ENCODE measurements at places on chromosomes 5 and 9.

- no peak for DNase-seq
These were observed 94.8 kb downstream of the ARRDC3 start for GRCh38 chr5:91288118-91288916.

DNA sequence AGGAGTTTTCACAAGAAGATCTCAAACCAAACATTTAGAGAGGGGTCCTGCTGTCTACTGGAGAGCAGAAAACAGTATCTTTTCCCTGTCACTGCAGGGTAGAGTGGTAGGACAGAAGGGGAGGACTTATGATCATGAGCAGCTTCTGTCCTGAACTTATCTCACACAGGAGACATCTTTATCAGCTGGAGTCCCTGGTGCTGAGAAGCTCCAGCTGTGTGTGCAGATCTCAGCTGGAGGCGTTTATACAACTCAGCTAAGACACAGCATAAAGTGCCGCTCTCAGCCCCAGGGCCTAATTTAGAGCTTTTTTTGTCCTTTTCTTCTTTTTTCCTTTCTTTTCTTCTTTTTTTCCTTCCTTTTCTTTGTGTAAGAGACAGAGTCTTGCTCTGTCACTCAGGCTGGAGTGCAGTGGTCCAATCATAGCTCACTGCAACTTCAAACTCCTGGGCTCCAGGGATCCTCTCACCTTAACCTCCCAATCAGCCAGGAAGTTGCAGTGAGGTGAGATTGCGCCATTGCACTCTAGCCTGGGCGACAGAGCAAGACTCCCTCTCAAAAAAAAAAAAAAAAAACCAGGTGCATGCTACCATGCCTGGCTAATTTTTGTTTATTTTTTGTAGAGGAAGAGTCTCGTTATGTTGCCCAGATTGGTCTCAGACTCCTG, 31.9 kb downstream of the CCDC125 start:
- no peak for DNase-seq

DNA sequence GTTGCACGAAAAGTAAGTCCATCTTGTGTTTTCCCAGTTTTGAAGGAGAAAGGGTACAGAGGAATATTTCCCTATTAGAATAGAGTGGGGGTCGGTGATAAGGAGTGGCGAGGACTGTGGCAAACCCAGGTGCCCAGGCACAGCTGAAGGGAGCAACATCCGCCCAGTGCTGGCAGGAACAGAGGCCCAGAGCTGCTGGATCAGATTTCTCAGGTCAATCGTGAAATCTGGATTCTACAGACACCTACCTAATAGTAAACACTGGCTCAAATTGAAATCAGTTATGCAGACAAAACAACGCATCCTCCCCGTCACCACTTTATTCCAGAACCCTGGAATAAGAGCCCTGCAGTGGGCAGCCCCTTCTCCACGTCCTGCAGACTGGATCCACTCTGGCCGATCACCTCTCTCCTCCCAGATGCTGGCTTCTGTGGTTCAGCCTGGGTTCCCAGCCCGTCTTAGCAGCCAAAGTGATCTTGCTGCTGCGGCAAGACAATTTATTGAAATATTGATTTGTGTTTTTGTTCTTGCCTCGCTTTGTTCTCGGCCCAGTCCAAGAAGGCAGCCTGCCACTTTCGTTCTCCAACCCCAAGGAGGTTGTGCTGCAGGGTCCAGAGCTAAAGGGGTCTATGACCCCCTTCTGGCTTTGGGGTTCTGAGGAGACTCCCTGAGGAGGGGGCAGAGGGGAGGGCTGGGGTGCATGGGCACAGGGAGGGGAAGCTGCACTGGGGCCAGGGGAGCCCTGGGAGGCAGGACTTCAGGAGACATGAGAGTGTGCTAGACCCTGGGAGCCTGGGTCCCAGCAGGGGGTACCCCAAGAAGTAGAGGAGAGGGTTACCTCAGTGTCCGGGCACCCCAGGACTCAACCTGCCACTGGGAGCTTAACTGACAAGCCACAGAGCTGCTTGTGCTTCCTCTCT, 103.3 kb downstream of the ZNF354C start:
- no peak for DNase-seq

DNA sequence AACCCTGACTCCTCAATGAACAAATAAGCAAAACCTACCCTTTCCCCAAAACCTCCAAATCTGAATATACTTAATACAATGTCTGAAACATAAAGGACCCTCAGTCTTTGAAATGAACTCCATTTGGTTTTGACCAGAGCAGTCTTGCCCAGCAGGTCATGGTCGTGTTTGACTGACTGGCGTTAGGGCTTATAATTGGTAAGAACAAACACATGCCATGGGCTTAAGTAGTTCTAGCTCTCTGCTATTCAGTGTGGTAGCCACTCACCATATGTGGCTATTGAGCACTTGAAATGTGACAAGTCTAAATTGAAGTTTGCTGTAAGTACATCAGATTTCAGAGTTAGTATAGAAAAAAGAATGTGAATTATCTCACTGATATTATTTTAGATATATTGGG, 42.1 kb downstream of the LRRTM2 start:
- DNase-seq: no peak

DNA sequence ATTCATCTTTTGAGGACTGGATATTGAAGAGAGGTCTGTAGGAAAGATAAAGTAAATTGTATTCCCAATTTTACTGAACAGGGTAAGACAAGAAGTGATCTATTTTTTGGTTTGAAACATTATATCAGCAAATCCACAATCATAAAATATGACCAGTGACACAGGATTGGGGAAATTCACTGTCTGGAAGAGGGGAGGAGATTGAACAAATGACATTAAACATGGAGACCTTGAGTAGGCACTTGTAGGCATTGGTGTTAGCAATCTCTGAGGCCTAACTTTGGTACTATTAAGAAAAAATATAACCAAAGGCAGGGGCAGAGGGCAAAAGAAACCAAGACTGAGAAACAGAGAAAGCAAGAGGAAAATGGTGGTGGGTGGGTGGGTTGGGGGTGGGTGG, 132.6 kb upstream of the TMEM161B start:
- DNase-seq: no peak

DNA sequence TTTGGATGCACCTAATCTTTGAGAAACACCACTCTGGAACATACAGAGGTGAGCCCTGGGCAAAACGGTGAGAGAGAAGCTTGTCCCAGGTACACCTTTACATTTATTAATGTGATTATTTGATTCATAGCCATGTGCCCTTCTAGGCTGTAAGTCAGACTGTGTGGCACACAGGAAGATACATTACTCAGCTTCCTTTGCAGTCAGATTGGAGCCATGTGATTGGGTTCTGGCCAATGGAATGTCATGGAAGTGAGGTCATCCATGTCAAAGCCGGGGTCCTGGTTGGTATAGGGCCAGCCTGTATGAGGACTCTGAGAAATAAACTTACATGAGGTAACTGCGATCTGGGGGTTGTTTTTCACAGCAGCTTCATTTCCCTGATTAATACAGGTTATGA, 106.8 kb upstream of the CD180 start:
- DNase-seq: no peak

- no peak for DNase-seq
These were observed 311.9 kb upstream of the TRPC7 start for GRCh38 chr5:136677217-136677616.

DNA sequence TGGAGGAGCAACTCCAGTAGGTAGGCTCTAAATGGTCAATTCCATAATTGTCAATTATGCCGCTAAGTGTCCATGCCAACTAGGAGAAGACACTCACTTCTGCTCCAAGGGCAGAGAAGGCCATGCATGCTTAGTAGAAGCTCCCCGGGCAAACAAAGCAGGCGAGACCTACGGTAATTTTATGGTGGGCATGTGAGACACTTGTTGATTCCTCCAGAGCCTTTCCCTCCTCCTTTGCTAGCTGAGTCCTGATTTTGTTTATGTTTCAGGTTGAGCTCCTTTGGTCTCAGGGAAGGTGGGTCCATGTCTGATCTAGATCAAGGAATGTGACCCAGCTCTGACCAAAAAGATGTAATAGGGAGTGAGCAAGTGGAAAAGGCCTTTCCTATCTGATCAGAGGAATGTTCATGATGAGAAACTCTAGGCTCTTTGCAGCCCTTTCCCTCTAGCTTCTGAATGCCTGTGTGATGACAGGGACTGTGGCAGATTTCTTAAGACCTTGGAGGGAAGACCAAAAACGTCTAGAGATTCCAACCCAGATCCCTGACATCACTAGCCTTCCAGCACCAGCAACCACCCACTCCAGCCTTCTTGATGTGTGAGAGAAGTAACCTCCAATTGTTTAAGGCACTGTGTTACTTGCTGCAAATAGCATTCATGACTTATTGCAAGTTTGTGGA, 7.7 kb upstream of the CPEB4 start:
- DNase-seq: no peak

GRCh38 chr9:136925414-136926153, 19.0 kb downstream of the FBXW5 start:
- no peak for DNase-seq

DNA sequence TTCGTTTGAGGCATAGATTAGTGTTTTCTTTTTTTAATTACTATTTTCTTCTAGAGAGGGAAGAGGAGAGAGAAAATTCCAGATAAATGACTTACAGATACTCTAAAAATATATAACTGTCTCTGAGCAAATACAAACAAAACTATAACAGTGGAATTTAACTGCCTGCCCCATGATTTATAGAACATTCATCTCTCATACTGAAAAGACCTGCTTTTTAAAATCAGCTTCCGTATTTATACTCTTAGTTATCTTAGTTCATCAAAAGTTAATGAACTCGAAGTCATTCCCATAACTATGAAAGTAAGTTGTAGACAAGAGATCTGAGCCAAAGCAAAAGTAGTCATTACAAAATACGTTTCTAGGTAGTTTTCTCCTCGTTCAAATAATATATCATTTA, 123.8 kb upstream of the DMRT1 start:
- DNase-seq: no peak

- DNase-seq: no peak
These were observed 195.8 kb downstream of the SREK1 start for GRCh38 chr5:66339896-66340295.

- no peak for DNase-seq
These were observed 51.7 kb downstream of the NUP155 start for GRCh38 chr5:37319037-37319782.

DNA sequence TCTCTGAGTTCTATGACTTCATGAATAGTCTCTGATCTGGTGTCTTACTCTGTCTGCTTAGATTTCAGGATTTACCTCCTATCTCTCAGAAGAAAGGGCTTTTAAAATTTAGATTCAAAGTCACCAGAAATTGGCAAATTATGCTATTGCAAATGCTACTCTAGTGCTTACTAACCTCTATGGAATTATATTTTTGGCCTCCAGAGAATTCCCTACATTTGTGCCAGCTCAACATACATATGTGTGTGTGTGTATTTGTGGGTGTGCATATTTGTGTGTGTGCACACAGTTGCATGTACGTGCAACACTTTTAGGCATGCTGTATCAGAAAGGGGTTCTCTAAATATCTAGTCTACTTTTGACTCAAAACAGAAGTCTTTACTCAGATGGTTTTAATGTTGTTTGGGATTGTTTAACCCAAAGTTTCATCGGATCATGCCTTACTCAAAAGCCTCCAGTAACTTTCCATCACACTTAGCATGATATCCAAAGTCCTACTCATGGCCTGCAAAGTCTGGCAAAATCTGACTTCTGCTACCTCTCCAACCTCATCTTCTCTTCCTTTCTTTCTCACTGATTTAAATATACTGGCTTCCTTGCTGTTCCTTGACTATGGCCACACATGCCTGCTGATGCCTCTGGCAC, 147.6 kb upstream of the NR3C1 start:
- DNase-seq: no peak

DNA sequence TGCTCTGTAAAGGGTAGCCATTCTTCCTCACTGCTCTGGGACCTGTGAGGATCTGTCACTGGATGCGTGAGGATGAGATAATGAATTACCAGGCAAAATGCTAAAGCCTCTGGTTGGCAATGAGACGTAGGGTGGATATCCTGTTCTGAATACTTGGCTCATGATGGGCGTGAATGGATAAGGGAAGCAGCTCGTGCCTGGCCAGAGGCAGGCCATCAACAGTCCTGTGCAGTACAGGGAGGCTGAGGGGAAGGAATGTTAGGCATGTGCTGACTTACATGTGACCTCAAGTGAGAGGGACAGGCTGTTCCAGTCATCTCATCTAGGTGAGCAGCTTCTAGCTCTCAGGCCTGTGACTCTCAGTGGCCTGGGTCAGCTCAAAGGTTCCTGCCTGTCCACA, 172.8 kb downstream of the CARTPT start:
- DNase-seq: no peak

GRCh38 chr5:73170522-73170921, 2.5 kb upstream of the TMEM174 start:
- no peak for DNase-seq

DNA sequence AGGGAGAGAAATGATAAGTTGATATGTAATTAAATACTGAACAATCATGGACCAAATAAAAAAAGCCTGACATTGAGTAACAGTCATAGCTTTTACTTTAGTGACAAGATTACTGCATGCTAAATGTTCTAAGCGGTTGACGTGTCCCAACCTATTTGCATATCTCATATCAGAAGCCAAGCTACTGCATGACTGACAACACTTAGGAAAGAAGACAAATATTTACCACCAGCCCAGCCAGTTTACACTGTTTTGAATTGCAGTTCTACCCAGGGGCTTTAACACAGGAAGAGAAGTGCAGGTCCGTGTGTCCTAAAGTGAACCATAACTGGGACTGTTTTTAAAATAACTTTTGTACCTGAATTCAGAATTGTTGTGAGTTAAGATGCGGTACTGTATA, 219.9 kb downstream of the PRDM9 start:
- no peak for DNase-seq

GRCh38 chr9:95978106-95978505, 102.6 kb downstream of the ERCC6L2 start:
- no peak for DNase-seq

- no peak for DNase-seq
These were observed 51.2 kb downstream of the MAPKAP1 start for GRCh38 chr9:125655691-125656410.

DNA sequence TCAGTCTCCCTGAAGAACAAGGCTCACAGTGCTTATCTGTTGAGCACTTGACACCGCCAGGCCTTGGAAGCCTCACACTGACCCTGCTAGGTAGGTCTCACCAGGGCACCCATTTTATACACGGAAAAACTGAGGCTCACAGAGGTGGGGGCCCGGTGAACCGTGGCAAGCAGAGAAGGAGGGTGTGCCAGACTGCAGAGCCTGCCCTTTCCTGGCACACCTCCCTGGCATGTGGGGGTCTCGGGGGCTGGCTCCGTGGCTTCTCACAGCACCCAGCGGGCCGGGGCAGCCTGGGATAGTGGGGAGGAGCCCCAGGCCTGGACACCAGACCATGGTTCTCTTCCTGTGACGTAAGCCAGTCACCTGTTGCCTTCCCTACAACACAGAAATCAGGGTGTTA, 53.7 kb upstream of the IER5L start:
- DNase-seq: no peak

DNA sequence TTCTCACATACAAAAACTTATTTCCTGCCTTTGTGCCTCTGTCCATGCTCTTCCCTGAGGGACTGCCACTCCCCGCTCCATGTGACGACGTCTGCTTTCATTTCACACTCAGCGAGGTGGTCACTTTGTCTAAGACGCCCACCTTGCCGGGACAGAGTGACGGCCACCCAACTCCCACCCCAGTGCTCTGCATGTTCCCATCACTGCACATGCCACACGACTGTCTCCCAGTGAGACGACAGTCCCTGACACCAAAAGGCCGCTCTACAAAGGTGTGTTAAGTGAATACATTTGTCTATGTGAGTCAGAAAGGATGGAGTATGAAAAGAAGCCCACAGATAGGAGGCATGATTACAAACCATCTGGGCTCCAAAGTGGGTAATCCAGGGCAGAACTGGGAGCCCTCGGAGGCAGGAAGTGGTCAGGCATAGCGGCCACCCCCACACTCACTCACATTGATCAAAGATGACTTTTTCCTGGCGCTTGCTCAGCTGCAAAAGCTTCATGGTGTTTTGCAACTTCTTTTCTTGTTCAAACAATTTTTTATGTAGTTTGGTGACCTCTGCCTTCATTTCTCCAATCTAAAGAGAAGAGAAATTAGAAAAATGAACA, 185.8 kb downstream of the CDK5RAP2 start:
- no peak for DNase-seq

Measured in stimulated activated CD4-positive, alpha-beta T cell treated with anti-CD3 and anti-CD28 coated beads, Interleukin-1b, Interleukin-23, amount 100 ng/mL, for 24 hours (primary cell).